ENCODE measurements at places on chromosomes 6 and 20. TPM values are rescaled to one million over a fixed set of nuclear protein-coding genes. Genes with fewer than 3 reads are reported as not detected.

GRCh38 chr20:50200482-50201104 is 10.0 kb downstream of the CEBPB start:
- no peaks in the 10 kb centered on the region for H3K27me3 ChIP-seq
- DNase-seq: no peak
- H3K4me3 ChIP-seq: no peak overlapping the region

- no peaks in the 10 kb centered on the region for H3K27me3 ChIP-seq
- DNase-seq: no peak
- H3K4me3 ChIP-seq: no peak overlapping the region
- no peak overlapping the region for H3K27ac ChIP-seq
- H3K4me1 ChIP-seq: no peaks in the 10 kb centered on the region
- no peaks in the 10 kb centered on the region for H3K36me3 ChIP-seq
Measured at GRCh38 chr6:19362396-19362795, 474.8 kb upstream of the ID4 start.

- H3K4me3 ChIP-seq: no peak overlapping the region
- DNase-seq: no peak
- H3K27ac ChIP-seq: no peak overlapping the region
- peaks cover 9% of the 10 kb centered on the region for H3K4me1 ChIP-seq
- no peaks in the 10 kb centered on the region for H3K36me3 ChIP-seq
- H3K27me3 ChIP-seq: no peaks in the 10 kb centered on the region
Measured at GRCh38 chr6:133894795-133895358, 6.0 kb downstream of the TCF21 start.

DNA sequence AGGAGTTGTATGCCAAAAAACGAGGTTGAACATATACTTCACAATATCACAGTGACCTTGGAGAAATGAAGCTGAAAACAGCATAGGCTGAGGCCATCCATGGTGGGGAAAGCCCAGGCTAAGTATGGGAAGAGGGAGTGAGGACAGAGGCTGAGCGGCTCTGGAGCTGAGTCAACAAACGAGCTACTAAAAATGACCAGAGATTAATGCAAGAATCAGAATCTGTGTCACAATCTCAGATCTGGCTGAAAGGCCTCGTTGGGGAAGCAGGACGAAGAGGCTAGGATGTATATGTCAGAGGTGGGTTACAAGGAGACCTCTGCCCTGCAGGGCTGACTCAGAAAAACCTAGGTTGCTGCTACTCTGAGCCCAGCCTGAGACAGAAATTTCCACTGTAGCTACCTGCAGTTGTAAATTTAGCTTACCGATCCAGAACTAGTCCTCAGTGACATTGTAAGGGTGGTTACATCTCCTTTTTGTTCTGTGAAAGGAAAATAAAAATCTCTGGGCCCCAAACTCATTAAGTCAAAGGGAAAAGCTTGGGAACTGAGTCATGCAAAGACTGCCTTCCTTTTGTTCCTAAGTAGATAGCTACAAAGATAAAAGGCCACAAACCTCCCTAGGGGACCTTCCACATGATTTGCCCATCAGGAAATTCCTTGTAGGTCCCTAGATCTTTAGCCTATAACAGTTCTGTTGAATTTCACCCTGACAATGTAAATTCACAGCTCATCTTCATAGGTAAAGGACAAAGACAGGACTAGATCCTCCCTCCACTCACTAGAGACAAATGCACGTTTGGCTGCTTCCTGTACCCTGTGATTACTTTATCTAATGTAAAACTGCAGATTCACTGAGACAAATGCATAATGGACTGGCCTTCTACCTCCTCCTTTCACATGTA is 8.5 kb upstream of the TUBB2A start:
- no peaks in the 10 kb centered on the region for H3K36me3 ChIP-seq
- H3K27me3 ChIP-seq: no peaks in the 10 kb centered on the region
- no peak for DNase-seq
- no peak overlapping the region for H3K27ac ChIP-seq
- no peaks in the 10 kb centered on the region for H3K4me1 ChIP-seq

GRCh38 chr6:131779304-131779703 is 28.5 kb upstream of the ENPP1 start:
- H3K4me1 ChIP-seq: no peaks in the 10 kb centered on the region
- H3K27me3 ChIP-seq: no peaks in the 10 kb centered on the region
- H3K27ac ChIP-seq: no peak overlapping the region
- H3K4me3 ChIP-seq: no peak overlapping the region
- no peaks in the 10 kb centered on the region for H3K36me3 ChIP-seq

DNA sequence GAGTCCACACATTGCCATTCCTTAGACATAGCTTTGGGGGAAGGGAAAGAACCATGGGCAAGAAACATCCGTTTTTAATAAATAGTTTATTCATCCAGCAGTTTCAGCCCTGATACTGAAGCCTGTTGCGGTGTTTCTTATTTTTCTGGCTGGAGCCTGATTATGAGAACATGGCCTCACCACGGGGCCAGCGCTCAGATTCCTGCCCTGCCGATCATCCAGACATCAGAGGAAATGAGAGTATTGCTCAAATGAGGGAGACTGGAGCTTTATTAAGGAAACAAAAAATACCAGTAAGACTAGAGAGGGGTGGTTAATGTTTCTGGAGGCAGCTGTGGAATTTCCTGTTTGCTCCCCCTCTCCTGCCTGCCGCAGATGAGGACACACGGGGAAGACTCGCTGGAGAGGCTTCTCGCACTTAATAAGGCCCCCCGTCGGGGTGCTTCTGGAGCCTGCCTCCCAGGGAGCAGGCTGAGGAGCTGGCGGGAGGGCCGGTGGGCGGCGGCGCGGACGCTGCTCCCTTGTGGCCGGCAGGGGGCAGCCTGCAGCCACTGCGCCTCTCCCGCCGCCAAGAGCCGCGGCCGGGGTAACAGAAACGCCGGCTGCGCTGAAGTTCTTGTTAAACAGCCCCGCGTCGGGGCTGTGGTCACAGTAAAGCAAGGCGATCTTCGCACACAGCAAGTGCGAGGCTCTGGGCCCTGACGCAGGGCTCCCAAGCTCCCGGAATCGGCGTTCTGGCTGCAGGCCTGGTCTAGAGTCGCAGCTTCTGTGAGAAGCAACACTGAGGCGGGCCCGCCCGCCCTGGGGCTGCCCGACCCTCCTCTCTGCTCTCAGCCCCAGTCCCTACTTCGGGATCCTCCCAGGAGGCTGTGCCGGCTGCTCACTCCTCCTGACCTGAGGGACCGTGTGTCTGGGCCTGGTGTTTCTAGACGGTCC is 17.5 kb downstream of the LEMD2 start:
- no peak overlapping the region for H3K27ac ChIP-seq
- H3K4me1 ChIP-seq: no peaks in the 10 kb centered on the region
- peak; percentile 86 for DNase-seq

GRCh38 chr6:30690403-30691207 is at the start of gene NRM:
Gene NRM, minus strand, starts transcription at chr6:30690984. Its CDS starts 10 bp downstream, at chr6:30690974.
- H3K4me1 ChIP-seq: peaks cover 7% of the 10 kb centered on the region
- peak within 1 kb of the TSS; percentile 51 for H3K4me3 ChIP-seq
- H3K27ac ChIP-seq: peak within 1 kb of the TSS; percentile 72

GRCh38 chr20:63854069-63854765 is 7.1 kb upstream of the ABHD16B start:
- H3K4me3 ChIP-seq: no peak overlapping the region
- no peak overlapping the region for H3K27ac ChIP-seq
- H3K36me3 ChIP-seq: no peaks in the 10 kb centered on the region
- H3K4me1 ChIP-seq: no peaks in the 10 kb centered on the region

GRCh38 chr6:35209622-35210247 is 4.0 kb upstream of the SCUBE3 start:
- no peak for DNase-seq
- no peak overlapping the region for H3K27ac ChIP-seq
- H3K36me3 ChIP-seq: no peaks in the 10 kb centered on the region
- H3K4me1 ChIP-seq: no peaks in the 10 kb centered on the region

DNA sequence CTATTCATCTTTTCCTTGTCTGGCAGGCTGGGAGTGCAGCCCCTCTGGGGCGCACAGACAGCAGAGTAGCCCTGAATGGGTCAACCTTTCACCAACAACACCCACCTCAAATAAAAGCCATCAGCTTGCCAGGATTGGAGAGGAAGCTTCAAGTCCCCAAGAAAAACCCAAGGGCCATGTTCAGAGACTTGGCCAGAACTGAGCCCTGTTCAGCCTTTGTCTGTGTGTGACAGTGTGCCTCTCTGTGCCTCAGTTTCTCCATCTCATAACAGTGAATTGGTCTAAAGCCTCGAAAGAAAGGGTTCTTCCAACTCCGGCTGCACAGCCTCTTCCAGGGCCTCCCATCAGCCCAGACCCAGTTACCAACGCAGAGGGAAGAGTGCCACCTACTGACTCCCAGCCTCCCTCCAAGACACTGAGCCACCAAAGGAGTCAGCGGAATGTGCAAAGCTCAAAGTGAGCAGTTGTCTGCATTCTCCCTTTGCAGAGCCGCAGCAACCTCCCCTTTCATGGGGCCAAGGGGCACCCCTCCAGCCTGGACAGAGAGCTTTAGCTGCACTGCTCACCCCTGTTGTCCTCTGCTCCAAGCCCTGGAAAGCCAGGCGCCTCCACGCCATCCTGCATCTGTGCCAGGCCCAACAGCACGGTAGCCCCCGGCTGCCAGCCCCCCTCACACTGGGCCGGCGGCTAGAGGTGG is 82.7 kb upstream of the TOP1 start:
- H3K27me3 ChIP-seq: no peaks in the 10 kb centered on the region
- no peak for DNase-seq
- H3K4me1 ChIP-seq: no peaks in the 10 kb centered on the region
- no peaks in the 10 kb centered on the region for H3K36me3 ChIP-seq

GRCh38 chr6:89526563-89526869 is 93.6 kb downstream of the ANKRD6 start:
- H3K27me3 ChIP-seq: no peaks in the 10 kb centered on the region
- H3K36me3 ChIP-seq: no peaks in the 10 kb centered on the region
- H3K27ac ChIP-seq: no peak overlapping the region
- no peak for DNase-seq
- no peak overlapping the region for H3K4me3 ChIP-seq

- no peak overlapping the region for H3K27ac ChIP-seq
- no peak overlapping the region for H3K4me3 ChIP-seq
- no peaks in the 10 kb centered on the region for H3K27me3 ChIP-seq
- no peaks in the 10 kb centered on the region for H3K4me1 ChIP-seq
- H3K36me3 ChIP-seq: no peaks in the 10 kb centered on the region
- DNase-seq: no peak
Measured at GRCh38 chr20:6623989-6624388, 143.5 kb upstream of the BMP2 start.

GRCh38 chr20:22825546-22825945 is 209.6 kb upstream of the SSTR4 start:
- no peaks in the 10 kb centered on the region for H3K4me1 ChIP-seq
- no peaks in the 10 kb centered on the region for H3K36me3 ChIP-seq
- H3K4me3 ChIP-seq: no peak overlapping the region

DNA sequence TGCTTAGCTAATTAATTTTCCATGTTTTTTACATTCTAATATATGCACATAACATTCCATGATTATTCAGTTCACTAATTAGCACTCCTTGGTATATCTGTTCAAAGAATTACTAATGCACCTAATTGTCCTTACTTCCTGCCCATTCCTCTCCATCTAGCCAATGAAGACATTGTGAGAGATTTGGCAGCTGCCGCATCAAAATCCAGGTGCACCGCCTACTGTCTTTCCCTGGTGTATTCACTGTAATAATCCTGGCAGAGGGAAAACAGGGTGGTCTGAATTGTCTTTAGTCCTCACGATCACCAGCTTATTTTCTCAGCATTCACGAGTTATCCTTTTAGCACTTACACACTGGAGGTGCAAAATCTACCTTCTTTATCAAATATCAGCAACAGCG is 61.0 kb upstream of the SCGN start:
- H3K4me1 ChIP-seq: no peaks in the 10 kb centered on the region
- DNase-seq: no peak
- no peaks in the 10 kb centered on the region for H3K27me3 ChIP-seq
- no peaks in the 10 kb centered on the region for H3K36me3 ChIP-seq
- H3K4me3 ChIP-seq: no peak overlapping the region

GRCh38 chr6:33277663-33278391 is 904 bp downstream of the B3GALT4 start:
- H3K27me3 ChIP-seq: no peaks in the 10 kb centered on the region
- peak overlapping the region; percentile 39 for H3K4me3 ChIP-seq
- DNase-seq: peak; percentile 59
- peaks cover 19% of the 10 kb centered on the region for H3K4me1 ChIP-seq

DNA sequence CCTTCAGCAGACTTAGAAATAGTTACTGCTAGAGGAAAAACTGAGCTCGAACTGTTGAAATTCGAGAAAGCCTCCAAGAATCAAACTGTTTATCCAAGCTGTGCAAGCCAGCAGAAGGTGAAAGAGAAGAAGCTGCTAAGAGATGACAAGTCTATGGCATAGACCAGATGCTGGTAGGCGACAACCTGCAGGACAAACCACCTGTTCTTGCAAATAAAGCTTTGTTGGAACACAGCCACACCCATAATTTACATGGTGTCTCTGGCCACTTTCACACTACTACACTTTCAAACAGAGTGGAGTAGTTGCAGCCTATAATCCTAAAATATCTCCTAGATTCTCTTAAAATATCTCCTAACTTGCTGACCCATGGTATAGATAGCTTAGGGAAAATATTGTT is 33.3 kb downstream of the TNFRSF21 start:
- no peaks in the 10 kb centered on the region for H3K4me1 ChIP-seq
- no peak overlapping the region for H3K27ac ChIP-seq
- no peak for DNase-seq
- no peak overlapping the region for H3K4me3 ChIP-seq

DNA sequence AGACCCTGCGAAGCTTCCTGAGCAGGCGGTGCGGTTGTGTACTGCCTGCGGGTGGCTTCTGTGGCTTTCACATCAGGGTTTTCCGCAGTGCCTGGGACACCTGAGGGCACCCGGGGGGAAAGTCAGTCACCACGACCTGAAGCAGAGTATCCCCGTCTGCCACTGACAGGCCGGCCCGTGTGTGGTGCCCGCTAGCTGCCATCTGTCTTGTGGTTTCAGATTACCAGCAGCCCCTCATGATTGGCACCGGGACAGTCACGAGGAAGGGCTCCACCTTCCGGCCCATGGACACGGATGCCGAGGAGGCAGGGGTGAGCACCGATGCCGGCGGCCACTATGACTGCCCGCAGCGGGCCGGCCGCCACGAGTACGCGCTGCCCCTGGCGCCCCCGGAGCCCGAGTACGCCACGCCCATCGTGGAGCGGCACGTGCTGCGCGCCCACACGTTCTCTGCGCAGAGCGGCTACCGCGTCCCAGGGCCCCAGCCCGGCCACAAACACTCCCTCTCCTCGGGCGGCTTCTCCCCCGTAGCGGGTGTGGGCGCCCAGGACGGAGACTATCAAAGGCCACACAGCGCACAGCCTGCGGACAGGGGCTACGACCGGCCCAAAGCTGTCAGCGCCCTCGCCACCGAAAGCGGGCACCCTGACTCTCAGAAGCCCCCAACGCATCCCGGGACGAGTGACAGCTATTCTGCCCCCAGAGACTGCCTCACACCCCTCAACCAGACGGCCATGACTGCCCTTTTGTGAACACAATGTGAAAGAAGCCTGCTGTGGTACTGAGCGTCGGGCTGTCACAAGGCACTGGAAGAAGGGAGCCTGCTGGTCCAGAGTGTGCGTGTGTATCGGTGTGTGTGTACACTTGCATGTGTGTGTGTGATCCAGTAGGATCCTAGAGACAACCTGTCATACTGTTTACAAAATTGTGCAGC is 54.4 kb downstream of the GOPC start:
- peak overlapping the region; percentile 34 for H3K4me3 ChIP-seq
- H3K27me3 ChIP-seq: no peaks in the 10 kb centered on the region
- DNase-seq: peak; percentile 64
- H3K4me1 ChIP-seq: no peaks in the 10 kb centered on the region

ADGB gene
- not detected for polyA plus RNA-seq

VGLL2 gene
- polyA plus RNA-seq: not detected

VWA7 gene
- polyA plus RNA-seq: 5.6 TPM

CDS2 gene
- 4.6 TPM for polyA plus RNA-seq

NSFL1C gene
- polyA plus RNA-seq: 32.1 TPM

HTR1B gene
- not detected for polyA plus RNA-seq

TRIM31 gene
- 0.19 TPM for polyA plus RNA-seq

EXOC2 gene
- polyA plus RNA-seq: 6.7 TPM
